ENCODE measurements at places on chromosomes 3 and 15.

GRCh38 chr3:50602595-50603191 lies 8.9 kb downstream of the CISH start:
- no peak for DNase-seq

DNA sequence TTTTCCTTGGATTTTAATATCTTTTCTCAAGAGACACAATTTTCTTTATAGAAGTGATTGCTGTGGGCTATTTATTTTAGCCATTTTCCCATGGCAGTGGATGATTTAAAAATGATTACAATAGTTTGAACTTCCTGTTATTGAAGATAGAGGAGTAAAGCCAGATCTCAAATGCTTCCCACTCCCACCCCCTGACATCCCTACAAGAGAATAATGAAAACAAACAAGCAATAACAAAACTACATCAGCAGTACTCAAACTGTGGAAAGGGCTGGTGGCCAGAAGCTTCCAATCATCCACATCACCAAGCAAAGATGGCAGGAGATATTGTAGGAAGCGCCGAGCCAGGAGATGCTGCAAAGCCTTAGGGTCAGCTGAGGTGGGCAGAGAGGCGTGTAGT lies 831.1 kb upstream of the NR2F2 start:
- DNase-seq = no peak

DNA sequence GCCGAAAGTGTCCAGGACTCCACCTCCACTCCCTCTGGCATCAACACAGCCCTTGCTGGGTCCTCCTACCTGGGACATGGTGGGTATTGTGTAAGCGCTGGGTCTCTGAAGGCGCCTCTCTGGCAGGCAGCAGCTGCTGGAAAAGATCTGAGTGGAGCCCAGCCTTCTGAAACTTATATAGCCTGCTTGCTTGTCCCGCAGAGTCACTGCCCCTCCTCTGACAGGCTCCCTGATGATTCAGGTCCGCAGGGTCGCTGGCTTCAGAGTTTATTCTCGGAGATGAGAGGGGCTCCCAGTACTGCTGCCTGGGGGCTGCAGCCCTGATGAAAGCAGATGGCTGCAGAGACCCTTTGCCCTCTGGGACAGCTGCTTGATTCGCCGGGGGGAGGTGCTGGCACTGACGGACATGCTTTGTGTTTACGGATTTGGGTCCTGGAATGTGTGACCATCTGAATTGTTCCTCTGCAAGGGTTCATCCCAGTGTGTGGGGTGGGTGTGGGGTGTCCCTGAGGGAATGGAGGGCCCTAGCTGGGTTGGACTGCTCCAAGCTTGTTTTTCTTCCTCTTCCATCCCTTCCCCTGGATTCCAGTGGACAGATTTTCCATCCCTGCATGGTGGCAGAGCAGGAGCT lies at the start of gene MUSTN1:
MUSTN1 (minus strand) TSS at position 149 of the 631 bp plus-strand sequence; CDS start at position 78, 71 bp downstream.
- DNase-seq = no peak

GRCh38 chr15:37093480-37094332 lies 6.6 kb downstream of the MEIS2 start:
- no peak for DNase-seq

GRCh38 chr3:163779396-163780344 lies 1298.6 kb downstream of the SI start:
- DNase-seq = no peak

DNA sequence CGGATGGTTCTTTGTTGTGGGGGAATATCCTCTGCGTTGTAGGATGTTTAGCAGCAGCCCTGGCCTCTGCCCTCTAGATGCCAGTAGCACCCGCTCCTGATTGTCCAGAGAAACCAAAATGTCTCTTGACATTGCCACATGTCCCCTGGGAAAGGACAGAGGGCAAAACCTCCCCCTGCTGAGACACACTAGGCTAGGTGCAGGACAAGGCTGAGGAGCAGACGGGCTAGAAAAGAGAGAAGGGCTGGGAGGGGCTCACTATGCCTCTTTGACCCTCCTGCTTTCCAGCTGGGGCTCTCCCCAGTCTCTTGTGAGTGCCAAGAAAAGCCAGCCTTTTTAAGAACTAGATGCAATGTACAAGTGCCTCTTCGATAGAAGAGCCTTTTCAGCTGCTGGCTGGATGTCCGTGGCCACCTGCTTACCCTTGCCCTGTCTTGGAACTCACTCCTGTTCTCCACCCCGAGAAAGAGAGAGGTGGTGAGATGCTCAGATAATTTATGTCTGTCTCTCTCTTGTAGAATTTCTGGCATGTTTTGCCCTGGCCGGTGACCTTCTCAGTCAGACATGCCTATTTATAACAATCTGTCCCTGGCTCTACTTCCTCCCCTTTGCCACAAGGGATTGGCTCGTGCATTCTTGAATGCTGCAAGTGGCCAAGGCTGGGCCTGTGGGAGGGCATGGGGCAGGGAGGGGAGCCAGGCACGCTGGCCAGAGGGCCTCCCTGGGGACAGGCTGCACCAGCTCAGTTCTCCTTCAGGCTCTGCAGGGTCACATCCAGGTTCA lies 142.6 kb downstream of the RPLP1 start:
- no peak for DNase-seq

- DNase-seq = no peak
These were observed 73.4 kb upstream of the TP63 start for GRCh38 chr3:189557824-189558223.

- DNase-seq = no peak
These were observed 62.7 kb downstream of the SNRK start for GRCh38 chr3:43348852-43349574.

GRCh38 chr15:74428970-74429780 lies 4.6 kb downstream of the SEMA7A start:
- no peak for DNase-seq

GRCh38 chr15:41013691-41014414 lies 60.6 kb downstream of the CHAC1 start:
- no peak for DNase-seq

DNA sequence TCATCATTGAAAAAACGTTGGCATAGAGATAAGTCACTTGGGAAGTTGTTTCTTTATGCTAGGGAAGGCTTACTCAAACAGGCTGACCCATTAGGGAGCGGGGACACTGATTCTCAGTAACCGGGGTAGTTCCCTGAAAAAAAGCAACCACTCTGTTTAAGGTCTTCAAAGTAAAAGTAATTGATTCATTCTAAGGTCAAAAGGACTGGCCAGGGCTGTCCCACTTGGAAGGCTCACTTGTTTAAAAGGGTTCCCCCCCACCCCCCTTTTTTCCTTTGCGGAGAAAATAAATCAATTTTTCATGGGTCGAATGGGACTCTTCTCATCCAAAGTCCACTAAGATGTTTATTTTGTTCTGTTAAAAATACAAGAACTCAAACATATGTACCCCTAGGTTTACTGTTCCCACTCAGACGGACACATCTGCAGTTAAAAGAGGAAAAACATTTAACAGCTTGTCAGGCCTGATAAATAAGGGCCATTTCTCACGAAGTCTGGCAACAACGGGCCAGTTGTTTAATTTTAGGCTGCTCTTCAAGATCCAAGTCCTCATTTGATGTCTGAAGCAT lies 53.0 kb downstream of the ARHGEF3 start:
- DNase-seq = no peak

GRCh38 chr3:162678941-162679340 lies 1182.3 kb downstream of the OTOL1 start:
- DNase-seq = no peak

DNA sequence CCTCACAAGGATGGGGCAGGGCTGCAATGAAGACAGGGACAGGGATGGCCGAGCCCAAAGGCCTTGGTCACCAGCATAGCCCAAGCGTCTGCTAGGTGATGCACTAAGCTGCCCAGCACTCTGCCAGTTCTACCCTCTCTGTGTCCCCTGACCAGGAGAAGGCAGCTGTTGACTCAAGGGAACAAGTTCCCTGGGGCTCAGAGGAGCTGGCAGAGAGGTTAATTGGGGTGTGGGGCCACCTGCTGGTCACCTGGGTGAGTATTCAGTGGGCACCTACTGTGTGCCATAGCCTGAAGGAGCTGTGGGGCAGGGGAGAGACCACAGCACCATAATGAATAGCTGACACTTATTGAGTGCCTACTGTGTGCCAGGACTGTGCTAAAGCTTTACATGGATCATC lies 22.0 kb upstream of the DOCK3 start:
- DNase-seq = peak; percentile 72

Data from CD4-positive, alpha-beta T cell (primary cell).